ENCODE measurements at places on chromosomes 6 and 20.

GRCh38 chr6:70663881-70664466 is 3.7 kb upstream of the SMAP1 start:
- no peak for DNase-seq

DNA sequence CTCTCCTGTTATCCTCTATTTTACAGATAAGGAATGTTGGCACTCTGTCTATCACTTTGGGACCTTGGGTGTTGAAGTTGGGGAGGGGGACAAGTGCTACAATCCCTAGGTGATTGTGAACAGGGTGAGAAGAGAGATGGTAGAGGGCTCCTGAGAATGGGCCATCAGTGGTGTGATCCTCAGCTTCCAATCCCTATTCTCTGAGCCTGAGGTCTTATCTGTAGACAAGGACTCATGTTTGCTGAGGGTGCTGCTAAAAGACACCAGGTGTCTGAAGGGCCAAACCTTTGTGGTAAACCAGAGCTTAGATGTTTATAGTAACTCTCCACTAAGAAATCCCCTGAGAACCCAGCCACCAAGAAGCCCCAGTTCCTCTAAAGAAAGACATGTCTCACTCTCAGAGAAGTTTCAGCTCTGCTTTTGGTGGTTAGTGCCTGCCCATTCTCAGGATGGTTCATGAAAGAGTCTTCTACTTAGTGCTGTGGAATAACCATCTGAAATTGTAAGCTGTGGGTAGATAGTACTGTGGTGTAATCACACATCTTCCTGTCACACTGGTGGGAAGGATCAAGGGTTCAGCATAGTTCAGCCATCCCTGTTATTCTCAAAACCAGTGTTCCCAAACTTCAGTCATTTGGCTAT is 58.2 kb upstream of the IL20RA start:
- DNase-seq = peak; percentile 1

GRCh38 chr6:27176523-27177484 is 70.7 kb upstream of the PRSS16 start:
- DNase-seq = peak; percentile 76

DNA sequence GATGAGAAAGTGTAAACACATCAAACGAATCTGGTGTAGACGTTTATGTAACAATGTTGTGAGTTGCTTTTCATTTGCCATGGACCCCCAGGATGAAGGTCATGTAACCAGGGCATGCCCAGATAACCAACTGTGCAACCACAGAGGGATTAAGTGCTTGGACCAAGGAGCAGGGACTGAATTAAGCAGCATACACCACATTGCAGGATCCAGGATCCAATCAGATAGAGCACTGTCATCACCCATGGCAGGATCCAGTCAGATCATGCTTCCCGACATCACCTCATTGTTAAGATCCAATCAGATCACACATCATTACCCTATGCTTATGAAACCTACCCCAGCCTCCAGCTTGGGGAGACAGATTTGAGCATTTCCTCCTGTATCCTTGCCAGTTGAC is 74.3 kb upstream of the RCAN2 start:
- no peak for DNase-seq

DNA sequence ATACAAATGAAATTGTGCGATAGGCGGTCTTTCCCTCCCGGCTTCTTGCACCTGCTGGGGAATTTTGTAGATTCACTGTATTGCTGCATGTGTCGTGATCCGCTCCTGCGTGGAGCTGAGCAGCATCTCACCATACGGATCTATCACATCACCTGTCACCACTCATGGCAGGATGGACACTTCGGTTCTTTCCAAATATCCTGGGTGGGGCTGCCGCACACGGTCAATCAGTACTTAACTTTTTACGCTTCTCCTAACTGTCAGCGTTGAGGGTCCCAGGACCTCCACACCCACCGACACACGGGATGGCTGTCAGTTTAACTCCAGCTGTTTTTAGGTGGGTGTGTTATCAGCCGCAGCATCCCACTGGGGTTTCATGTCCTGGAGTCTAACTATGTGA is 19.2 kb downstream of the TAF4 start:
- no peak for DNase-seq

- no peak for DNase-seq
These were observed 20.5 kb downstream of the SLC22A3 start for GRCh38 chr6:160368670-160369069.

GRCh38 chr20:44495257-44495656 is 19.6 kb downstream of the TTPAL start:
- no peak for DNase-seq
